NCI-H187 (cell line): ENCODE measurements at places on chromosomes 1 and 21.

GRCh38 chr1:153357076-153357852 is 390 bp upstream of the S100A9 start:
- no peak for DNase-seq

- no peak for DNase-seq
These were observed 2204.3 kb downstream of the MRPL39 start for GRCh38 chr21:23402929-23403520.

DNA sequence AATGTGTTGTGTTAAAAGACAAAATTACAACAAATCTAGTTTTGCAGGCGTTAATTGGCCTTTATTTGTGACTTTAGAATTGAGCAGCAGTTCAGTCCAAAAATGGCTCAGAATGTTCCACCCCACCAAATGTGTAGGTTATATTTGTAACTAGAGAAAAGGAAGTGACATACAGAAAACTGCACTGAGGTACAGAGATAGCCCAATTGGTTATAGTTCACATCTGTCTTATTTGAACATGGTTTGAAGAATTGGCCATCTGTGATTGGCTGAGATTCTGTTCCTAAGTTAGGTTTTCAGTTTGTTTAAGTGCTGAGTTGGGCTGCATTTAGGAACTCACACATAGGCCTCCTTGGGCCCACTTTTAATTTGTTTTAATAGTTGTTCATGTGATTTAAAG is 12.0 kb upstream of the FMO2 start:
- no peak for DNase-seq

GRCh38 chr21:29233611-29234540 is 64.8 kb upstream of the BACH1 start:
- no peak for DNase-seq

DNA sequence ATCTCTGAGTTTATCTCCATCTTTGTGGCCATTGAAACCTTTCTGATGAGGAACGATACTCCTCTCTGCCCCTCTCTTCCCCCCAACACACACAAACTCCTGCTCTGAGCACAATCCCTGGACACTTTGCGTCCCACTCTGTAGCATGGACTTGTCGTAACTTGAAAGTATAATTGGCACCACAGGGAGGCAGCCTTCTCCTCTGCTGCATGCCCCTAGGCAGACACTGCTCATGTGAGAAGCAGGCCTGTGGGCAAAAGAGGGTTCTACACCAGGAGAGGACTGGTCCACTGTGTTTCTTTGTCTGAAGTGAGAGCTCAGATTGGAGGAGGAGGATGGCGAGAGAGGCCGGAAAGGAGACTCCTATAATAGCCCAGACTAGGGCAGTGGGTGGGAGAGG is 3.8 kb upstream of the PARS2 start:
- DNase-seq = no peak

- no peak for DNase-seq
These were observed 1.0 kb downstream of the PDXK start for GRCh38 chr21:43719748-43720538.

DNA sequence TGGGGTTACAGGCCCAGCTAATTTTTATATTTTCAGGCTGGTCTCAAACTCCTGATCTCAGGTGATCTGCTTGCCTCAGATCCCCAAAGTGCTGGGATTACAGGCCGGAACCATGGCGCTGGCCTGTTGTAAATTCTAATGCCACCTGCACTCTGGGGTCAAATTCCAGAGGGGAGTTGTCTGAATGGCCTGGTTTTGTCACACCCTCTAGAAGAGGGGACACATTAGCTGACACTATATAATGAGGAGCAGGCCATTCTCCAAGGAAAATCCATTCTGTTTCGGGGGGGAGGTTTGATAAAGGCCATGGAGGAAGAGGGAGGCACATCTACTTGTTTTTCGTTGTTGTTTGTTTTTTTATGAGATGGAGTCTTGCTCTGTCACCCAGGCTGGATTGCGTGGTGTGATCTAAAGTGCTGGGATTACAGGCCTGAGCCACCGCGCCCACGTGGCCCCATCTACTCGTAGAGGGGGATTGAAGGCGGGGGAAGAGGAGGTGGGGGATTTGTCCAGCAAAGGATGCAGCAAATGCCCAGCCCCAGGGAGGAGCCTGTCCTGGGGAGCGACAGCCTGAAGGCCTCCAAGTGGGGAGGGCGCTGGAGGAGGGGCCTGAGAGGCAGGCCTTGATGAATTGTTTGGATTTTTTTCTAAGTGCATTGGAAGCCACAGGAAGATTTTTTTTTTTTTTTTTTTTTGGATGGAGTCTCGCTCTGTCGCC is 78.4 kb upstream of the SLC45A1 start:
- DNase-seq = no peak

DNA sequence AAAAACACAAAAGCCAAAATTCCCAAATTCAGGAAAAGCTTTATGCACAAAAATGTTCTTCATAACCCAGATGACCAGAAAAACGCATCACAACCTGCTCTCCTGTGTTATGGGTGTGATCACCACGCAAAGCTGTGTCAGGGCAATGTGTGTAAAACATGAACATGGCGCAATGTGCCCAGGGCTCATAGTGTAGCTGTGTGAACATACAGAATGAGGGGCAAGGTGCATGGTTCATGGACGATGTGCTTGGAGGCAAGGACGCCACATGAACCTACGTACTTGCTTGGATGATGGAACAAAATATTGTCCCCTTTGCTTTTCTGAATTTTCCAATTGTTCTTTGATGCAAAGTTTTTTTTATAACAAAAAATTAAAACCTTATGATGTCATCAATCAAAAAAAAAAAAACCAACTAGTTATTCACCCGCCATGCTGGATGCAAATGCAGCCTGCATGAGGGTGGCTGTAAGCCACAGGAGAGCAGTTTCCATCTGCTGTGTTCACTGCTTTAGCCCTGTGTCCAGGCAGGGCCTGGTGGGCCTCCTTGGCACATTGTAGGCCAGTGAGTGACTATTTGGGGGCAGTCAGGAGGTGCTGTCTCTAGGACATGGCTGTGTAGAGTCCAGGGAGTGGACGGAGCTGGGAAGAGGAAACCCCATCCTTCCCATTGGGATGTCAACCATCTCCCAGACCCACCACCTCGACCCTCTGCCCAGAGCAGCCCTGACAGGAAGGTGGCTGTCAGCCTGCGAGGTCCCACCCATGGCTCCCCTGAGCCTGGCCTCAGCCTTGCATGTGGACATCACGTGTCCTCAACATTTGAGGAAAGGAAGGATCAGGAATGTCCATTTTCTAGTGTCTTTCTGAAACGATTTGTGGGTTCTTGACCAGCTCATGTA is 13.6 kb downstream of the KRTAP10-1 start:
- DNase-seq = no peak

DNA sequence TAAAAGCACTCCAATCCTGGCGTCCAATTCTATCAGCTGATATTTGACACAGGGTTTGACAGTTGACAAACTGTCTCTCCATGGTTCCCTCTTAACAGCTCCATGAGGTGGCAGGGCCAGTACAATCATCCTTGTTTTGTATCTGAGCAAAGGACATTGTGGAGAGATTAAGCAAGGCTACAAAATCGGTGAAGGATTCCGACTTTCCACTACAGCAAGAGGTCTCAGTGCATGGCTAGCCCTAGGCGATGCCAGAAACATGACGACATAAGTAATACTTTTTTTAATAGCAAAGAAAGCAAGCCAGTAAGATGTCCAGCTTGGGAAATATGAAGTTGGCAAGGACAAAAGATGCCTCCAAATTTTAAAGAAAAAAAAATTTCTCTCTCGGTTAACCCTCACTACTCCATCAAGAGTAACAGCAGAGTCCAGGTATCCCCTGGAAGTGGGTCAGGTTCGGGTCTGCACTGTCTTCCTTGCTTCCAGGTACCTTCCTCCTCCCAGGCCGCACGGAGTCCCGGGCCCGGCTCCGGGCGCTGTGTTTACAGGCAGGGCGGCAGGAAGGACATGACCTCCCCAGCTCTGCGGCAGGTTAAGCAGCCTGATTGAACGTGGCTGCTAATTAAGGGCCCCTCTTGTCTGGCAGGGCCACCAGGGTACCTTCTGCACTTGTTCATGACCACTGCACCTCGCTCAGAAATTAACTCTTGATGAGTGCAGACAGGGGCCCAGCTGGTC is 106.1 kb downstream of the SIM2 start:
- no peak for DNase-seq

DNA sequence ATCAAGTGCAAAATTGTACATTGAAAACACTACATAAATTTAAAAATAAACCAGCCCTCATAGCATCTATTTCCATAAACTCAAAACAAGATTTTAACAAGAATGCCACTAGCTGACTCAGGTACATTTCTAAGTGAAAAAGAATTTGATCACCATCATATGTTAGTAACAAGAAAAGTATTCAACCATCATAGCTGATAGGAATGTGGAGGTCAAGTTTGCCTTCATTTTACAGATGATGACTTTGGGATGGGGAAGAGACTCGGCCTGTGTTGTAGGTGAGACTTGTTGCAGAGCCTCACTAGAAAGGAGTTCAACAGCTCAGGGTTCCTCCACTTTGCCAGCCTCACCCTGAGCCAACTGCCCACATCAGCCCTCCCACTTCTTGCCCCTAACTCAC is 318.8 kb upstream of the FAM78B start:
- no peak for DNase-seq
